ENCODE measurements at places on chromosomes 1 and 21. TPM values are rescaled to one million over a fixed set of nuclear protein-coding genes. Genes with fewer than 3 reads are reported as not detected.

CAMSAP2 gene
- 31.9 TPM for total RNA-seq

- DNase-seq: no peak
These were observed 38.2 kb downstream of the DHX9 start for GRCh38 chr1:182877331-182877730.

DNA sequence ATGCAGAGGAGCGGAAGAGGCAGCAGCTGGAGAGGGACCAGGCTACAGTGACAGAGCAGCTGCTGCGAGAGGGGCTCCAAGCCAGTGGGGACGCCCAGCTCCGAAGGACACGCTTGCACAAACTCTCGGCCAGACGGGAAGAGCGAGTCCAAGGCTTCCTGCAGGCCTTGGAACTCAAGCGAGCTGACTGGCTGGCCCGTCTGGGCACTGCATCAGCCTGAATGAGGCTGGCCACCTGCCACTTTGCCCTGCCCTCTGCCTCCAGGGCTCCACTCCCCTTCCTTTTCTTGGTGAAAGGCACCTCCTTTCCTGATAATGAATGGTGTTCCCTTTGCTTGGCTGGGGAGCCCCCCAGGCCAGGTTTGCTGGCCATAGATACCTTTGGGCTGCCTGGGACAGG is 3.3 kb upstream of the HMGN2 start:
- no peak for DNase-seq

- peak; percentile 21 for DNase-seq
These were observed 10.0 kb downstream of the LRRC53 start for GRCh38 chr1:74502432-74502831.

GRCh38 chr1:230090194-230090711 is 23.2 kb downstream of the GALNT2 start:
- DNase-seq: no peak

DNA sequence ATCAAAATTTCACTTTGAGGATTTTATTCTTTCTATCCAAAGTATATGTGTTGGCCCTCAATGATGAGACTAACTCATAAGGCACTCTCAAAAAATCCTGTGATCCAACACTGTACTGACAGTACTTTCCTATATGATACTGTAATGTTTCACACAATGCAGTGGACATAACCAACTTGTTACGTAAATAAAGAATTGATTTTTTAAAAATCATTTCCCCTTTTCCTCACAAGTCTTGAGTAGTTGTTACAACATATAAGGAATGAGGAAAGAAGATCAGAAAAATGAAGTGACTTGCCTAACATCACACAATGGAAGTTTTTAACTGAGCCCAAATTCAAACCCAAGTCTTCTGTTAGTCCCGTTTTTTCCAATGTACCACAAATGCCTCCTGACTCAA is 17.2 kb downstream of the PTP4A2 start:
- DNase-seq: no peak

DNA sequence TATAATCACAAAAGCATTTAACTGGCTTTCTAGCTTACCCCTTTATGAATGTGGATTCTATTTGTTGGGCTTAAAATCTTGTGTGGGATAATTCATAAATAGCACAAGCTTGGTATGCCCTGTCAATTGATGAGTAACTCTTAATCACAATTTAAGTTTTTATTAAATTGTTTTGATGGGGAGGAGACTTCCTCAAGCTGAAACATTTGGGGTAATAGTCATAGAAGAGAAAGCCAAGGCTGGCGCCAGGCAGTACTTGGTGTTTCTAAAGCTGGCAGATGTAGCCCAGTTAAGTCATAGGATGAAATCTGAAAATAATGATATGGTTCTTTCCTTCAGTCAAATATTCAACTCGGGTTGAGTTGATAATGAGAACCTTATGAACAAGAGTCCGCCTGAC is 167.2 kb downstream of the FMN2 start:
- no peak for DNase-seq

- no peak for DNase-seq
These were observed 56.3 kb upstream of the CNN3 start for GRCh38 chr1:94983171-94983739.

DNA sequence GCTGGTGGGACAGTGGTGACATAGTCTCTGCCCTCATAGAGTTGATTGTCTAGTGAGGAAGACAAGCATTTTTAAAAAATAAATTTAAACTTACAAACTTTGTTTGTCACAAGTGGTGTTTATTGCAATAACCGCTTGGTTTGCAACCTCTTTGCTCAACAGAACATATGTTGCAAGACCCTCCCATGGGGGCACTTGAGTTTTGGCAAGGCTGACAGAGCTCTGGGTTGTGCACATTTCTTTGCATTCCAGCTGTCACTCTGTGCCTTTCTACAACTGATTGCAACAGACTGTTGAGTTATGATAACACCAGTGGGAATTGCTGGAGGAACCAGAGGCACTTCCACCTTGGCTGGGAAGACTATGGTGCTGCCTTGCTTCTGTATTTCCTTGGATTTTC is 58.4 kb downstream of the LAMC2 start:
- DNase-seq: no peak

- DNase-seq: no peak
These were observed 5.8 kb upstream of the CTSE start for GRCh38 chr1:206029484-206029883.

GRCh38 chr1:117104986-117105385 is 16.6 kb downstream of the TRIM45 start:
- DNase-seq: no peak
